ENCODE measurements at places on chromosomes 2 and 18.
A peak's percentile ranks its signal among the peaks of the same experiment; 100 is the strongest.

DNA sequence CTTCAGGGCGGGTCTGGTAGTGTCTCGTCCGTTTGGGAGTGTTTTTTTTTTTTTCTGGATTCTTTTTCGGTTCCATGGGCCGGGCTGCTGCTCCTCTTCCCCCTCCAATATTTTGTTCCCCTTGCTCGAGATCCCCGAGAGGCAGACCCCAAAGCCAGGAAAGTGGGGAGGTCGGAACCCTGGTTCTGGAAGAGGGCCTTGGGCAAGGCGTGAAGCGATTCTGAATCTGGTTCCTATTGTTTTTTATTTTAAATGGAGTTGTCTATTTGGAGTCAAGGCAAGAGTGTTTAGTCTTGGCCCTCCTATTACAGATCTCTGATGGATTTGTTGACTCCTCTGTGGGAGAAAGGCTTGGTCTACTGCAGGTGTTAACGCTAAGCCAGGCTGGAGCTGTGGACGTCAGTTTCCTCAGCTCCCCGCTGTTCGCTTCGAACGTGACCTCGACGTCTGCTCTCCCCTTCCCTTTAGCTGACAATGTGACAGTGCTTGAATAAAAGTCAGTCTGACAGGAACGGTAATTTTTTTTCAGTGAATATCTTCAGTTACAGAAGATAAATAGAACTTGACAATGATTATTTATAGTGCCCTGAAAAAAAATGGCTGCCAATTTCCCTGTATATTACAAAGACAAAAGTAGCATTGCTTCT is 683 bp upstream of the DNAJC27 start:
- DNase-seq: peak; percentile 51

GRCh38 chr2:226558418-226558817 is 241.2 kb downstream of the IRS1 start:
- DNase-seq: no peak

DNA sequence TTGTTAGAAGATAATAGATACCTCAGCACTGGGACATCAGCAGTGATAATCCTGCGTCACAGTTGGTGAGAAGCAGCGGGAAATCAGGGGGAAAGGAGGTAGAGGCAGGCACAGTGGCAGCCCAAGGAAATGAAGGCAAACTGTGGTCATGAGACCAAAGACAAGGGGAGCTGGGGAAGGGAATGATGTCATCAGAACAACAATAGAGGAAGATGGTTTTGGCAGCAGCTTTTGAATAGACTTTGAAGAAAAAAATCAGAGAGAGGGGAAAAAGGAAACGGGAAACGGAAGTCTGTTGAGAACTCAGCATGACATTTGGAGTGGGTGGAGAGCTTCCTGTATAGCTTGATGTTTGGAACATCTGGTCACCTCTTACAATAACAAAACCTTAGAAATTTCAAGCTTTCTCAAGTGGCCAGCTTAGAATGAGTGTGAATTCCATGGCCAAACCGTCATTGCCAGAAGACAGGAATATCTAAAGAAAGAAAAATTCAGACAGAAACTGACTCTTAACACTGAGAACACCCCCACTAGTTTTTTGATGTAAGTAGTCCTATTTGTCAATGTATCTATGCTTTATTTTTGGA is 18.4 kb upstream of the YES1 start:
- peak; percentile 59 for DNase-seq

- DNase-seq: no peak
These were observed 129.7 kb downstream of the MYCN start for GRCh38 chr2:16069933-16070647.

GRCh38 chr2:205685314-205686055 is 3.2 kb downstream of the NRP2 start:
- DNase-seq: peak; percentile 21

DNA sequence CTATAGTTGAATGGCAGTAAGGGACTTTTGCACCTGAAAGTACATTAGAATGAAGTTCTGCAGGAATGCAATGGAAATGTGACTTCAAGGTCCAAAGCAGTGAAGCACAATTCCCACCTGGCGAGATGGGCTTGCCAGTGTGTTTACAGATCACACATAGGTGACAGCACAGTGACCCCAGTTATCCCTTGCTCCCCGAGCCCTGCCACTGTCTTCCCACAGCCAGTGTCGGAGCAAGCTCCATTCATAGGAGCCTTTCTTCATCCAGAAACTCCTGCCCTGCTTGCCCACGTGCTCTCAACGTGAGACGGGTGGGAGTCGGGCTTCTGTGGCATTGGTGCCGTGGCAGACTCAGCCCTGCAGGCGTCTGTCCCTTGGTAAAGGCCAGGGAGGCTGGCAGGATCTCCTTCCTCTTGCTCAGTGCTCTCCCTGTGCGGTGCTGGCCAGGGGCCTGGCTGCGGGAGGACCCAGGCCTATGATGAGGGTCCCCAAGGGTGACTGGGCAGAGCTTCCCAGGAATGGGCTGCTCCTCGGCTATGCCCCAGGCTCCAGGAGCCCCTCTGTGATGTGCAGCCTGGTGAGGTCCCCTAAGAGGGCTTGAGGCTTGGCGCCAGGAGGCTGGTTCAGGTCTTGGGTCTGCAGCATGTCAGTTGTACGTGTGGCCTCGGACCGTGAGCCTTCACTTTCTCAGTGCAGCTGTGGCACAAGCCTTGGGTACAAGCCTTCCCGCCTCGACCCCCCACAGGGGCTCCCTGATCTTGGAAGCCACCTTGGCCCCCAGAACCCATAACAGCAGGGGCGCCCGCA is 40.2 kb downstream of the SNED1 start:
- DNase-seq: no peak

- DNase-seq: no peak
These were observed 79.5 kb downstream of the EPB41L3 start for GRCh38 chr18:5464251-5464650.

DNA sequence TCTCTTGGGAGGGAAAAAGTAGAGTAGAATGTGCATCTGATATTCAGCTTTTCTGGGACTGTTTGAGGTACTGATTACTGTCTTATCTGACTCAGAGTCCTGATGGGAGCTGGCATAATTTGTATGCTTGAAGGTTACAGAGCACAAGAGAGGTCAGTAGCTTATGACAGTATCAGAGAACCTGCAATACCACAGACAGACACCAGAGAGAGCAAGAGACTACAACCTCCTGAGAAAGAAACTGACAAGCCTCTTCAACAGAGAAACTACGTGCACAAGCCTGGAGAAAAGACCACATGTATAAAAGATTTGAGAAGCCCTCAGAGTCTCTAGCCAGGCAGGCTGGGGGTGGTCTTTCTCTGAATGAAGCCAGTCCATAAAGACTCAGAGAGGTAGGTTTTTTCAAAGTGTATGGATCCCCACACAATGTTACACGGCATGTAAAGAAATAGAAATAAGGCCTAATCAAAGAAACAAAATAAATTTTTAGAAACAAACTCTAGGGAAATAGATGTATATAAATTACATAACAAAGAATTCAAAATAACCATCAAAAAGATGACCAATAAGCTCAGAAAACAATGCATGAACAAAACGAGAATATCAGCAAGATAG is 568.3 kb downstream of the LRRTM4 start:
- peak; percentile 17 for DNase-seq

DNA sequence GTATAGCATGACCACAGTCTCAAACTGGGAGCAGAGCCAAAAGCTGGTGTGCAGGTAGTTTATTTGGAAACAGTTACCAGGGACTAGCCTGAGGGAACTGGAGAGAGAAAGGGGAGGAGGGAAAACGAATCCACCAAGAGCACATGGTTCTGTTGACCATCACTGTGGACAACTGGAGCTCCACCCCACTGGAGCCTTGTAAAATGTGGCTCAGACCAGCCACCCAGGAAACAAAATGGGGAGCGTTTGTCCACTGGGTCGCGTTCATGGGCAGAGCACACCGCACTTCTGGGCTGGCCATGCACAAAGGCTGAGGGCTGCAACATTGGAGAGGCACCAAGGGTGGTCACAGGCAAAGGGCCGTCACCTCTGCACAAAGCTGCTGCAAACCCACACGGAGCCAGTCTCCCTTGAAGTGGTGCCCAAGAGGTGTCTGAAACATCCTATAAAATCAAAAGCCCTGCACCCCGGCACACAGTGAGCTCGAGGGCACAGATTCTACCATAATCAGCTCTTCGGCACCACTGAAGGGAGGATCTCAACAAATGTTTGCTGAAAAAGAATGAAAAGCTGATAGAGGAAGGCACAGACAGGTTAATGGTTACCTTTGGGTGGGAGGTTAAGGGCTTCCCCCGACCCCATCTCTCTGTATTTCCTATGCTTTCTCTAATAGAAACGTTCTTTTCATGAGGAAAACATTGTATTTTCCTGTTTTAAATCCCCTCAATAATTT is 192.9 kb downstream of the INHBB start:
- DNase-seq: no peak

DNA sequence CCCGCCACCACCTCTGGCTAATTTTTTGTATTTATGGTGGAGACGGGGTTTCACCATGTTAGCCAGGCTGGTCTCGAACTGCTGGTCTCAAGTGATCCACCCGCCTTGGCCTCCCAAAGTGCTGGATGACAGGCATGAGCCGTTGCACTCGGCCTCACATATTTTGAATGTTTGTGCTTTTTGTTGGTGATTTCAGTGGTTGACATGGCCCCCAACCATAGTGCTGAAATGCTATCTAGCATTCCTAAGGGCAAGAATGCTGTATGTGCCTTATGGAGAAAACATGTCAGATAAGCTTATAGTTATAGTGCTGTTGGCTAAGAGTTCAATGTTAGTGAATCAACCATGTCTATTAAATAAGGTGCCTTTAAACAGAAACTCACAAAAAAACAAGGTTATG is 8.9 kb downstream of the ZAP70 start:
- DNase-seq: no peak

DNA sequence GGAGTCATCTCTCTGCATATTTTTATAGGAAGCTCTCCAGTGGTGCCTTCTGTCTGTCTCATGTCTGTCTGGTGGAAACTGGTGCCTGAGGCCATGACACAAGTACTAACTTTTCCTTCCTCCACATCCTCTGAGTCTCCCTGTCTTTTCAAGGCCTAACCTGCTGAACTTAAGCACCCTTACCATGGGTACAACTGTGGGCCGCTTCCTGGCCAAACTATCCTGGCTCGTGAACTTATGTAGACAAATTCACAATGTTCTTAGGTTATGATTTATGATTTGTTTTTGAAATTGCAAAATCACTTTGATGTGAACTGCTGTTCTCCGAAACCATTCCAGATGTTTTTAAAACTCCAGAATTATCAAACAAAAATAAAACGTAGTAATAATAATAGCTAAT is 804.5 kb upstream of the POU3F3 start:
- no peak for DNase-seq

GRCh38 chr18:12336887-12337286 is 28.8 kb downstream of the TUBB6 start:
- no peak for DNase-seq

GRCh38 chr2:77566582-77566981 is 44.4 kb upstream of the LRRTM4 start:
- DNase-seq: no peak

Measured in activated CD4-positive, alpha-beta T cell treated with anti-CD3 and anti-CD28 coated beads, Interleukin-10, Interleukin-2, amounts not matched to agents 100 ng/mL and 50 ng/mL, durations not matched to agents 16 hours and 8 hours (primary cell).